ENCODE measurements at places on chromosomes 12 and 14.

DNA sequence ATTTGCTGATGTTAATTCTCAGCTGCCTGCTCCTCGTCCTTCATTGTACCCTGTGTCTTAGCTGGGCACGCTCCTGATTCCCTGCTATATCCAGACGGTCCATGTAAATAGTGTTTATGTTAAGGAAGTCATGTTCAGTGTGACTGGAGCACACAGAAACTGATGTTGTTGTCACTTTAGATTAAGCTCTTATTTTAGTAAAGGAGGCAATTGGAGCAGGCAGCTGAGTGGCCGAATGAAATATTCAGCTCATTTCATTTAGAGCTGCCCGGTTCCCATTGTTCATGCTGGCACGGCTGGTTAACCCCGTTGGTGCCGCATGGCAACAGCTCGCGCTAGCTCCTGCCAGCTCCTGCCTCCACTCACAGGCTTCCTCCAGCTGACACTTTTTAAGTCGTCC, 446.8 kb upstream of the SOX5 start:
- no peak for DNase-seq

DNA sequence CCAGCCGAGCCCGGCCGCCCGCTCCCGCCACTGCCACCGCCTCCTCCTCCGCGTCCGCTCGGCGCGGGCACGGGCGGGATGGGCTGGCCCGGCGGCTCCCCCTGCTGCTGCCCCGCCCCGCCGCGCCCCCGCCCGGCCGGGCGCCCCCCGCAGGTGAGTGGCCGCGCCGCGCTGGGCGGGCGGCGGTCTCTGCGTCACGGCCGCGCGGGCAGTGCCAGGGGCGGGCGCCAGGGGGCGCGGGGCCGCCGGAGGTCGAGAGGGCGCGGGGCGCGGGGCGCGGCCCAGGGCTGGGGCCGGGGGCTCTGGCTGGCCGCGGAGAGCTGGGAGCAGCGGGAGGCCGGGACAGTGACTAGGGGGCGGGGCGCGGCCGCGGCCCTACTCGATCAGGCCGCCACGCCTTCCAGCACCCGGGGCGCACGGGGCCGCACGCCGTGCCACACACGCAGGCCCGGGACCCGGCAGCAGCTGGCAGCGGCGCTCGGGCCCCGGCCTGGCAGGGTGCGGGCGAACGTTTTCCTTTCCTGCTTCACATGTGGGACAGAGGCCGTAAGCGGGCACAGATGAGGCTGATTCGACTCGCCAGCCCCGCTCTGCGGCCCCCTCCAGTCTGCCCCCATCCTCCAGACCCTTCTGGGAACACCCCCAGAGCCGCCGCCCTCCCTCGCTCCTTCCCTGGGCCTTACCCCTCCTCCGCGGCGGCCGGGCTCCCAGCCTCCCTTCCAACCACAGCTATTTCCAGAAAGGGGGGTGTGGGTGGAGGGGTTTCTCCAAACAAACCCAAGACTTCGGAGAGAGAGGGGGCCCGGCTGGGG, 2.4 kb upstream of the TNS2 start:
- peak; percentile 54 for DNase-seq

DNA sequence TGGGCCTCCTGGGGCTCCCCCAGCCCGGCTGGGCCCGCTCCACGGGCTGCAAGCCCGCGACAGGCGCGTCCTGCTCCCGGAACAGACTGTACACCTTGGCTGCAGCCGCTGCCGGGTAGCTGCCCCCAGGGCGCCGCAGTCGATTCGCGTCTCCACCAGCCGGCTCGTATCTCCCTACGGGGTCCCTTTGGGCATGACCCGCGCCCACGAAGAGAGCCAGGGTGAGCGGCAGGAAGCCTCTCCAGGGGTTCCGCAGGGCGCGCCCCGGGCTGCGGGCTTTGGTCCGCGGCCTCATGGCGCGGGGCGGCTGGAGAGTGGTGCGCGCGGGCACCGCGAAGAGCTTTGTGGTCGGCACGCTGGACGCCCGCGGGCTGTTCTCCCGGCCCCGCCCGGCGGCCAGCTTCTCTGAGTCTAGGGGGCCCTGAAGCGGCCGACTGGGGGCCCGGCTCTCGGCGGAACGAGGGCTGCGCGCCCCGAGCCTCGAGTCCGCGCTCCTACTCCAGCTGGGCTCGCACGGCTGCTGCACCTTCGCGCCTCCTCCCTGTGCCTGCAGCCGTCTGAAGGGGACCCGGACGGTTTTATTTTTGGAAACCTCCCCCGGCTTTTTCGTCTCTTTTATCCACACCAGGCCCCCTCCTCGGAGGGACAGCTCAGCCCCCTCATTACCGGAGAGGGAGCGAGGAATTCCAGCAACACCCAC, at the start of gene LTBP2:
TSS of gene LTBP2 (minus strand) at position 588 of the 700 bp plus-strand sequence. CDS start at position 295, 293 bp downstream.
- DNase-seq: no peak

DNA sequence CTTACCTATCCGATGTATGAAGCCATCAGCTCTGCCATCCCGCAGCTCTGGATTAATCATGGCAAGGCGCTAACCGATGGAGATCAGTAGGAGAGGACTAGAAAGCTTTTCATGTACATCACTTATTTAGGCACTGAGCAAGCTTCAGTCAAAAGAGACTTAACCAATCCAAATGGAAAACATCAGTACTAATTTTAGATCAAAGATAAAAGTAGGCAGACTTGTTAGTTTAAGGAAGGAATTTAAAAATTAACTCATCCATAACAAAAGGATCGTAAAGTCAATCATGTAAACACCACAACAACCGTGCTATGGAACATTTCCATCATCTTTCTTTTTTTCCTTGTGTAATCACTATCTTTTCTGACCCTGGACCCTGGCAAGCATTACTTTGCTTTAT, at the start of gene CLEC2A:
TSS of gene CLEC2A (minus strand) at position 101 of the 400 bp plus-strand sequence. CDS start at position 60, 41 bp downstream.
- DNase-seq: no peak
